CD4-positive, alpha-beta T cell treated with Interleukin-17A for 4 hours (primary cell): ENCODE measurements at places on chromosomes 4 and X.

- DNase-seq: no peak
Measured at GRCh38 chrX:121456315-121456714, 408.9 kb downstream of the GLUD2 start.

GRCh38 chr4:174628191-174628590 is 105.9 kb upstream of the HPGD start:
- DNase-seq: no peak

GRCh38 chr4:82833696-82834313 is 35.2 kb upstream of the SCD5 start:
- no peak for DNase-seq

DNA sequence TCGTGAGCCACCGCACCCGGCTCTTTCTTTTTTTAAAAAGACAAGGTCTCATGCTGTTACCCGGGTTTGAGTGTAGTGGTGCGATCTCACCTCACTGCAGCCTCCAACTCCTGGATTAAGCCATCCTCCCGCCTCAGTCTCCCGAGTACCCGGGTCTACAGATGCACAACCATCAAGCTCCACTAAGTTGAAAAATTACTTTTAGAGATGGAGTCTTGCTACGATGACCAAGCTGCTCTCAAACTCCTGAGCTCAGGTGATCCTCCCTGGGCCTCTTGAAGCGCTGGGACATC is 2.0 kb downstream of the SLC25A6 start:
- DNase-seq: no peak

- DNase-seq: no peak
Measured at GRCh38 chrX:134369576-134369975, 90.4 kb upstream of the HPRT1 start.

- peak; percentile 89 for DNase-seq
Measured at GRCh38 chr4:1201851-1202525, 29.6 kb upstream of the SPON2 start.

DNA sequence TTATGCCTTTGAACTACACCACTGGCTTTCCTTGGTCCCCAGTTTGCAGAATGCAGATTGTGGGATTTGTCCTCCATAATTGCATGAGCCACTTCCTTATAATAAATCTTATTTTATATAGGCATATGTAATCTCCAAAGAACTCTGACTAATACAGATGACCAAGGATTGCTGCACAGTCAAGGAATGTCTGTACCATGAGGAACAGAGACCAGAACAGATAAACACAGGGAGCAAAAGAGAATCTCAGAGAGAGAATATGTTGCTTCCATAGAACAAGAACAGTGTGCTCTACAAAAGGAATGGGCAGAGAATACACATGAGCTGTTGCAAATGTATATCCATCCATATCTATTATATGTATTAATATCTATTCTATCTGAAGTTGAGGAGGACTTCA is 111.1 kb downstream of the ADRA2C start:
- DNase-seq: no peak

DNA sequence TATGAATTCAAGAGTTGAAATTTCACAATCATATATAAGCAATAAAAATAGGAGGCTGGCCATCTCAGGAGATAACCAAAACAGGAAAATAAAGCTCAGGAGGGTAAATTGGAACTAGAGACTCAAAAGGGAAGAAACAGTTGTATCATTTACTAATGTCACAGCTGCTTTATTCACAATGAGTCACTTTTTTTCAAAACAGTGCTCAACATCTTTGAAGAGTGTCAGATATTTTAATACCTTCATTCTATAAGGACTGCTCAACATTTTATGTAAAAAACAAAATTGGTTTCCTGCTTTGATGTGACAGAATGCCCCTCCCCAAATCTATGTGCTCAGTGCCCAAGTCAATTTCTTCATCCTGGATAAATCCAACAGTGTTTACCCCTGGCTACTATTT is 97.7 kb downstream of the DDX60 start:
- DNase-seq: no peak

GRCh38 chr4:71184195-71184781 is 154.5 kb upstream of the SLC4A4 start:
- peak; percentile 41 for DNase-seq

- no peak for DNase-seq
Measured at GRCh38 chr4:117481742-117482141, 396.4 kb upstream of the TRAM1L1 start.

DNA sequence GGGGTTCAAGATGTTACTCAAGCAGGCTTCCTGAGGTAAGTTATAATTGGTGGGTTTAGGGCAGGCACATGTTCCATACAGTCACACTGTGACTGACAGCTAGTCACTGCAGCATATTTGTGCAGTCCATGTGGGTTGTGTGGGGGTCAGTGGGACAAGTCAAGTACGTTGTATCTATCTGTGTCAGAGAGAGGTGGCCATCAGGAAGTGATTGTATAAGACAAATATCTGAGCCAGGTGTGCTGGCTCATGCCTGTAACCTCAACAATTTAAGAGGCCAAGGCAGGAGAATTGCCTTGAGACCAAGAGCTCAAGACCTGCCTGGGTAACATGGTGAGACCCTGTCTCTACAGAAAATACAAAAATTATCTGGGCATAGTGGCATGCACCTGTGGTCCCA is 509.3 kb downstream of the CENPC start:
- no peak for DNase-seq

- DNase-seq: no peak
Measured at GRCh38 chrX:74520291-74520690, 94.1 kb downstream of the RLIM start.

DNA sequence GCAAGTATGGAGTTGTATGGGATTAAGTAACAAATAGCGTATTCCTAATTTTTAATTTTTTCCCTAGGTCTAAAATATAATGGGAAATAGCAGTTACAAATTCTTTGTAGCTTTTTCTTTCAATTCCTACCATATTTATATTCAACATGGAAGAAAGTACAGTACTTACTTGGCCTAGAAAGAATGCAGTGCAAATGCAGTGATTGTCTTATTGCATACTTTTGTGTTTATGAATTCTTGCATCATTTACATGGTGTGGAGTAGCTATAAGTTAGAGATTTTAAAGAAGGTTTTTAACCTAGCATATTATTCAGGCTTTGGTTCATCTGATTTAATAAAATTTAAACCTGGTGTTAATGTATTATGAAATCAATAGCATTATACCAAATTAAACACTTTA is 263.3 kb downstream of the BMPR1B start:
- DNase-seq: no peak

DNA sequence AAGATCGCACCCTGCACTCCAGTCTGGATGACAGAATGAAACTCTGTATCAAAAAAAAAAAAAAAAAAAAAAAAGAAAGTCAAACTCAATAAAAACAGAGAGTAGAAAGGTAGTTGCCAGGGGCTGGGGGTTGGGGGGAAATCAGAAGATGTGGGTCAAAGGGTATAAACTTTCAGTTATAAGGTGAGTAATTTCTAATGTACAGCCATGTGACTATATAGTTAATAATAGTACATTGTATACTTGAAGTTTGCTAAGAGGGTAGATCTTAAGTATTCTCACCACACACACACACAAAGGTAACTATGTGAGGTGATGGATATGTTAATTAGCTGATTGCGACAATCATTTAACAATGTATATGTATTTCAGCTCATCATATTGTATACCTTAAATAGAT is 11.5 kb downstream of the HERC6 start:
- DNase-seq: no peak

- no peak for DNase-seq
Measured at GRCh38 chr4:22595684-22596083, 79.8 kb upstream of the ADGRA3 start.

GRCh38 chr4:116811730-116812129 is 273.6 kb downstream of the TRAM1L1 start:
- no peak for DNase-seq

GRCh38 chr4:143391895-143392294 is 55.2 kb downstream of the GAB1 start:
- DNase-seq: no peak

- no peak for DNase-seq
Measured at GRCh38 chr4:137961051-137961438, 281.1 kb downstream of the SLC7A11 start.

DNA sequence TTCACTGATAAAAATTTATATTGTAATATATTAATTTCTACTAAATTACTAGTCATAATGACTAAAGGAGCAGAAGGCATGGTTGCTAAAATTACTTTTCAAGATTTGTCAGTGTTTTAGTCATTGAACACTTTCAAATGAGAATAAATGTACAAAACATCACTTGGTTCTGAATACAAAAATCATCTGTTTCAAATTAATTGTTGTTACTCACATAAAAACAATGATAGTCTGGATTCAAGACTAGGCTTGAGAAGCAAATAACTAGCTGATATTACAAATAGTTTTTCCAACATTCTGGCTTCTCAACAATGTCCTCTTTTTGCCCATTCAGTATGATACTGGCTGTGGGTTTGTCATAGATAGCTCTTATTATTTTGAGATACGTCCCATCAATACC is 112.5 kb downstream of the ANAPC10 start:
- no peak for DNase-seq

- no peak for DNase-seq
Measured at GRCh38 chr4:109079731-109080130, 222.7 kb downstream of the COL25A1 start.

DNA sequence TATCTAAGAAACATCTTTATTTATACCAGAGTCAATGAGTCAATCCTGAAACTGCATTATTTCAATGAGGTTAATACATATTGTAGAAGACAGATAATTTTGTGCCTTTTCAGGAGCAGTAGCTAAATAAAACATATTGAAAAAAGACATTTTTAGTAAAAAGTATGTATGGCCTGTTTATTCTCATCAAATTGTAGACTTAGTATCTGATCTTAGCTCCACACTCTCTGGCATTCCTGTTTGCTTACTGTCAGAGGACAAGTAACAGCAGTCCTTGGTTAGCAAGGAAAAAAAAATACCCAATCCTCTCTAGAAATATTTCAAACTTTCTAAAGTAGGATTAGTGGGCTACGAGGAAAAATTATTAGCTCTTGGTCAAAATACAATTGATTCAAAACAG is 50.5 kb upstream of the GUCY1A1 start:
- no peak for DNase-seq

DNA sequence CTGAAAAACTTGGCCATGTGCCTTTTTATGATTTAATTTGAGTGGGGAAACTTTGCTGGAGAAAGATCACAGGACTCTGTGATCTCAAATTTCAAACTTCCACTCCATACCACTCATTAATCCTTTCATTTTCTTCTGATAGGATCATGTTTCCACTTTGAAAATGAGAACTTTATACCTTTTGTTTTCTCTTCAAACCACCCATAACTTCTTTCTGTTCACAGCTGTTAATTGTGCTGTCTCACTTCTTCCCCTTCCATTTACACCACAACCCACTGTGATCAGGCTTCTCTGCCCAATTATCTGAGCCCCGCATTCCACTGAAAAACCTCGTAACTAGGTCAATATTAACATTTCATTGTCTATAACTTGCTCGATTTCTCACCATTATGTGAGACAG is 47.0 kb upstream of the ARSJ start:
- no peak for DNase-seq

DNA sequence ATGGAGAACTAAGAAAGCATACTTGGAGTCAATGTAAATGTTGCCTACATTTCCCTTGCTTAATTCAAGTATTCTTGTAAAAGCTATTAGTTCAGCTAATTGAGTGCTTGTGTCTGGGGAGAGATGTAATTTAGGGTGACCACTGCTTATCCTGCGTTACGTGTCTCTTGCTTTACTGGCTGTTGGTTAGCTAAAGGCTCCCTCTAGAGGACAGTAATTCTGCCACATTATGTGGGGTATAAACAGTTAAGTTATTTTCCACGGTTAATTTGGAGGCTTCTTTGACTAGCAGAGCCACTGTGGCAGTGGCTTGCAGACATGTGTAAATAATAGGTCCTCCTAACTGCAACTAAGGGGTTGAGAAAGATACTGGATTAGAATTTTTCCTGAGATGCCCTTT is 25.3 kb upstream of the NAF1 start:
- no peak for DNase-seq

DNA sequence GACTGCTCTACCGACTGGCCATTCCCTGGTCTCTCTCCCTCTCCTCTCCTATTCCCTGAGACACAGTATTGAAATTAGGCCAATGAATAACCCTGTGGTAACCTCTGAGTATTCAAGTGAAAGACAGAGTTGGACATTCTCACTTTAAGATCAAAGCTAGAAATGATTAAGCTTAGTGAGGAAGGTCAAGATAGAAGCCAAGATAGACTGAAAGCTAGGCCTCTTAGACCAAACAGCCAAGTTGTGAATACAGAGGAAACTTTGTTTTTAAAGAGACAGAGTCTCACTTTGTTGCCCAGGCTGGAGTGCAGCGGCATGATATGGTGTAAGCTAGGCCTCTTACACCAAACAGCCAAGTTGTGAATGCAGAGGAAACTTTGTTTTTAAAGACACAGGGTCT is 64.6 kb downstream of the KDM6A start:
- DNase-seq: no peak

- no peak for DNase-seq
Measured at GRCh38 chrX:21873063-21873775, 17.4 kb downstream of the YY2 start.

GRCh38 chr4:109890076-109890475 is 22.6 kb upstream of the EGF start:
- DNase-seq: no peak

- peak; percentile 70 for DNase-seq
Measured at GRCh38 chr4:7876201-7876875, 63.3 kb downstream of the AFAP1 start.

DNA sequence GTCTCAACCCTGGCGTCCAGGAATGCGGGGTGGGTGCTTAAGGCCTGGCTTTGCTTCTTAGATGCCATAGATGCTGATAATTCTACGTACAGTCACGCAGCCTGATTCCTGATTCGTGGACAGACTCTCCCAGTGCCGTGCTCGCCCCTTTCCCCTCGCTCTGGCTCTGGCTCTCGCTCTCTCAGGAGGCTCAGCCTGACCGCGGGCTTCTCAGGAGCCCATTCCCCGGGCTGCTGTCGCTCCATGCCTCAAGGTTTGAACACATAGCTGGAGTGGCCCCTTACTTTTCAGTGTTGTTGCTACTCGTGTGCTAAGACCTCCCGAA is 59.2 kb upstream of the ZC4H2 start:
- no peak for DNase-seq

DNA sequence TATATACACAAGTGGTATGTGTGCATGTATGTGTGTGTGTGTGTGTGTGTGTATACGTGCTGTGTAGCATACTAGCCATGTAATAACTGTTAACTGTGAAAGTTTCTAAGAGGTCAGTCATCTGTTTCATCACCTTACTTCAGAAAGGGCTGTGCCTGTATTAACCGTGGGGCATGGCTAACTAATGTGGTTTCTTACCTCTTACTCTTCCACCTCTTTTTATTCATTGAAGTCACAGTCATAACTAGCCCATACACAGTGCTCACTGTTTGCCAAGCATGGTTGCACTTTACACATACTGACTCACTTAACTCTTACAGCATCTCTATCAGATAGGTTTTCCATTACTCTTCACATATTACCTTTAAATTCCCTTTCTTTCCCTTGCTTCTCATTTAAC is 23.7 kb upstream of the LRAT start:
- DNase-seq: no peak

- DNase-seq: no peak
Measured at GRCh38 chr4:64713256-64713840, 304.1 kb upstream of the TECRL start.

DNA sequence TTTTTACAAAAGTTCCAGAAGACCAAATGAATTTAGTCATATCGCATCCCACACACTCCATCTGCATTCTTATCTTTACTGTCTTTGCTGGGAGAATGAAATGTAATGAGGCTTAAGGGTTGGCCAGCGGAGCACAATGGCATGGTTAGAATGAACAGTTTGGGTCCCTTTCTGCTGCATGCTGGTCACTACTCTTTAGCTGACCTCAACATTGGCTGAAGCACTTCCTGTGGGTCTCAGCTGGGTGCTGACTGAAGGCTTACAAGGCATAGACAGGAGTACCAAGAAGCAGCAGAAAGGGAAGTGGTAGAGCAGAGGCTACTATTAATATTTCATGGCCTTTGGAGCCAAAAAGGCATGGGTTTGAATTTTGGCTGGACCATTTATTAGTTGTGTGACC is 159.4 kb upstream of the GPC4 start:
- DNase-seq: no peak
